Islet precursor cell (in vitro differentiated cells): ENCODE measurements at places on chromosomes 11 and 22.
A peak's percentile ranks its signal among the peaks of the same experiment; 100 is the strongest.

DNA sequence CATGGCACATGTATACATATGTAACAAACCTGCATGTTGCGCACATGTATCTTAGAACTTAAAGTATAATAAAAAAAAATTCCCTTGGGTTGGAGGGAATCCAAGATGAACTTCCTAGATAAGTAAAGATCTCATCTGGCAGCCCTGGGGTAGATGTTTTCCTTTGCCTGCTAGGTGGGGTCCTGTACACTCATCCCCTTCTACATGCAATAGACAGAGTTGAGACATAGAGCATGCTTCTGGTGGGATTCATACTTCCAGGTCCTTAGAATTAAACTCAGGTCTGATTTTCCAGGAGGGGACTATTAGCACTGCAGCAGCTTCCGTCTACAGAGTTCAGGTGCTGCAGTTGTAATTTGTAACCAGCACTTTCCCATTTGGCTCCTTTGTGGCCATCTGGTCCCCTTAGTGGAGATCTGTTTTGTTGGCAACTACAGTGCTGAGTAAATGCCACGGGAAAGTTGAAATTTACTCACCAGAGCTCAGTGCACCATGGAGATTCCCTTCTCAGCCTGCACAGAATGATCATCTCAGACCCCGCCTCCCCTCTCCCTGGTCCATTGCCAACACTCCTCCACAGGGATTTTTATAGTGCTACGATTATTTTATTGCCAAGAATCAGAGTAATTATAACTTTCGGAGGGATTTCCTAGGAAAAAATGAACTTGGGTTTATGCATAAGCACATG, 220.1 kb upstream of the E2F8 start:
- DNase-seq: no peak

GRCh38 chr11:3686751-3687150, 15.6 kb upstream of the CHRNA10 start:
- DNase-seq: no peak

GRCh38 chr22:20015971-20016733, 471 bp downstream of the ARVCF start:
- peak; percentile 68 for DNase-seq

GRCh38 chr22:40123387-40123786, 54.3 kb upstream of the TNRC6B start:
- DNase-seq: peak; percentile 75

DNA sequence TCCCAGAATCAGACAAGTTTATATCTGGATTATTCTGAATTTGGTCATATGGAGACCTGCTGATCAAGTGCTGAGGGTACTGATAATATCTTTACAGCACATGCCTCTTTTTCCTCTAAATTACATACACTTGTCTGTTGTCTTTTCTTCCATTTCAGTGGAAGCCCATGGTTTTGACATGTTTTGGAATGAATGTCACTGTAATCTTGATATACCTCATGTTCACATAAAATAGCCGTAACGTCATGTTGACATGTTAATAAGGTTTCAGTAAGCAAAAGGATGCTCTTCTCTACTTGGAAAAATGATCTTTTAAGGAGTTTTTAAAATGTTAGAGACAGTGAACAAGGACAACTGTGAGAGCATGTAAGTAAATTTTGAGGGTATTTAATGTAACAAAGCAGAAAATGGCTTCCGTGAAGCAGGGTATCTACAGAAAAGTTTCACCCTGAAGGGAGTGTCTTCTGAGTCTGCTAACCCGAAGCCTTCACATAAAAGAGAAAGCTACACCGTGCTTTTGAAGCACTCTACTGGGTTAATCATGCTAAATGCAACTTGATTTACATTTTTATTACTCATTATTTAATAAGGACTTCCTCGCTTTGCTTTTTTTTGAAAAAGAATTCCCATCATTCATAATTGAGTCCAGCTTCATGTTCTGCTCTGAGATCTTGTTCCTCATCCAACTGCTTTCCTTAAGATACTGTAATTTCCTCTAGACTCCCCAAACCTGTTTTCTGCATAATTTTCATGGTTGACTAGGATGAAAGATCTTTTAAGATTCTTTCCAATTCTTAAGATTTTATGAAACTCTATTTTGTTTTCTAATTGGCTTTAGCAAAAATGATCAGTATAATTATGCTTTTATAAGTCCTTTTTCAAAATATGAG, 56.2 kb downstream of the YAP1 start:
- no peak for DNase-seq

GRCh38 chr22:31286360-31287255, 5.7 kb downstream of the PIK3IP1 start:
- DNase-seq: no peak

- DNase-seq: no peak
These were observed 243.7 kb downstream of the TTC28 start for GRCh38 chr22:28435982-28436381.

DNA sequence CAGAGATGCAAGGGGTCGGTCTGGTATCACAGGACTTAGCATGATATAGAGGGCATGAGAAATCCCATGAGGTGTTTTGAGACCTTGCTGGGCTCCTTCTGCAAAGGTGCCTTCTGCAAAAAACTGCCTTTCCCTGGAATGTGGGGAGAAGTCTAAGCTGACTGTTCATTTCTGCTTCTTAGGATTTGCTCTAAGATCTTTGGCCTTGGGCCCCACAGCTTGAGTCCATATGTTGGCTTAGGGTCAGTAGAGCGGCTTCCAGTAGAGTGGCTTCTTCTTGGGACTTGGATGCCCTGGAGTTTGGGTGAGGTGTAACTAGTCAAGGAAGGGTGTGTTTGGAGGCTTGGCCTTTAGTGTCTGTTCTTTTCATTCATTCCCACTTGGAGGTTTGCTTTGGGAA, 37.0 kb downstream of the AMPD3 start:
- DNase-seq: no peak

- DNase-seq: no peak
These were observed 53.3 kb downstream of the TCF20 start for GRCh38 chr22:42217019-42217751.

DNA sequence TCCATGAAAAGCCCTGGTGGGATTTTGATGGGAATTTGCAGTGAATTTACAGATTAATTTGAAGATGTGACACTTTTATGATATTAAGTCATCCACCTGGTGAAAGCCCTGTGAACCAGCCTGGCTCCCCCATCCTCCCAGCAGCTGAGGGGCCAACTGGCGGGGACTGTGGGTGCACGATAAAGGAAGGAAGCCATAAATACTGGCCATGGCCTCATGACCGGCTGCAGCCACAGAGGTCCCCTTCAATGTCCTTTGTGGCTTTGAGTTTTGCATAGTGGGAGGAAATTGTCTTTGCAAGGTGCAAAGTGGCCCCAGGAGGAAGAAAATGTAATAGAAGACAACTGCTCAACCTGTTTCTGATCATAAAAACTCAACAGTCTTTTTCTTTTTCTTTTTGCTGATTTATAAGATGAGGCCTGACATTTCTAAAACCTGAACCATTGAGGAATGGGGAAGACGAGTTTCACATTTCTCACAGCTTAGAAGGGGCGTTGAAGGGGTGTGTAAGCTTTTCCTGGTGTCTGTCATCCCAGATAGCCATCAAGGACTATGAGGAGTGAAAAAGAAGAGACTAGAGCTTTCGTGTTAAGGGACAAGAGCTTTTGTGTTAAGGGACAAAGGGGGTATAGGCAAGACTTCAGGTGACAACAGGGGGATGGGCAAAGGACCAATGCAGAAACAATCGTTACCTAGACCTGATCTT, 6.3 kb upstream of the NDUFV1 start:
- DNase-seq: no peak

GRCh38 chr11:112421879-112422278, 161.2 kb upstream of the PLET1 start:
- DNase-seq: no peak

DNA sequence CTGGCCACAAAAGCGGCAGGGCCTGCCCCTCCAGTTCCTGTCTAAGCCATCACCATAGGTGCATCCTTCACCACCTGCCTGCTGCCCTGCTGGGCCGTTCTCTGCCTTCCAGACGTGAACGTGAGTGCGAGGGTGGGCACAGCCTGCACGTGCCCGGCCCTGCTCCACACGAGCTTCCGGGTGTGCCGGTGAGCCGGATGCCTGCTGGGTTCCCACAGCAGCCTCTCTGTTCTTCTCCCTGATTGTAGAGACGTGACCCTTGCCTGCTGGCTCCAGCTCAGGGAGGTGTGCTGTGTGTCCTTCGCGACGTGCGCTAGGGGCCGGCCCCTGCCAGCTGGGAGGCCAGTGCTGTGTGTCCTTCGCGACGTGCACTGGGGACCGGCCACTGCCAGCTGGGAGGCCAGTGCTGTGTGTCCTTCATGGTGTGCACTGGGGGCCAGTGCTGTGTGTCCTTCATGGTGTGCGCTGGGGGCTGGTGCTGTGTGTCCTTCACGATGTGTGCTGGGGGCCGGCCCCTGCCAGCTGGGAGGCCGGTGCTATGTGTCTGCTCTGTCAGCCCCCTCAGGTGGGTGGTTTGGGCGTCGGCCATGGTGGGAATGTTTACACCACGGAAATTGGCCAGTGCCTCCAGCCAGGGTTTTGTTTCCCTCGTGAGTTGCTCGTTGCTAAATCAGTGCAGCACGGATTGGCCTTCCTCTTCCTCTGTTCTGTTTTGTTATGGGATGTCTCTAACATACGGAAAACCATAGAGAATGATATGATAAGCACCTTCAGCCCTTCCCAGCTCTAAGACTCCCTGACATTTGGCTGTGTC, 35.4 kb upstream of the BRSK2 start:
- no peak for DNase-seq

DNA sequence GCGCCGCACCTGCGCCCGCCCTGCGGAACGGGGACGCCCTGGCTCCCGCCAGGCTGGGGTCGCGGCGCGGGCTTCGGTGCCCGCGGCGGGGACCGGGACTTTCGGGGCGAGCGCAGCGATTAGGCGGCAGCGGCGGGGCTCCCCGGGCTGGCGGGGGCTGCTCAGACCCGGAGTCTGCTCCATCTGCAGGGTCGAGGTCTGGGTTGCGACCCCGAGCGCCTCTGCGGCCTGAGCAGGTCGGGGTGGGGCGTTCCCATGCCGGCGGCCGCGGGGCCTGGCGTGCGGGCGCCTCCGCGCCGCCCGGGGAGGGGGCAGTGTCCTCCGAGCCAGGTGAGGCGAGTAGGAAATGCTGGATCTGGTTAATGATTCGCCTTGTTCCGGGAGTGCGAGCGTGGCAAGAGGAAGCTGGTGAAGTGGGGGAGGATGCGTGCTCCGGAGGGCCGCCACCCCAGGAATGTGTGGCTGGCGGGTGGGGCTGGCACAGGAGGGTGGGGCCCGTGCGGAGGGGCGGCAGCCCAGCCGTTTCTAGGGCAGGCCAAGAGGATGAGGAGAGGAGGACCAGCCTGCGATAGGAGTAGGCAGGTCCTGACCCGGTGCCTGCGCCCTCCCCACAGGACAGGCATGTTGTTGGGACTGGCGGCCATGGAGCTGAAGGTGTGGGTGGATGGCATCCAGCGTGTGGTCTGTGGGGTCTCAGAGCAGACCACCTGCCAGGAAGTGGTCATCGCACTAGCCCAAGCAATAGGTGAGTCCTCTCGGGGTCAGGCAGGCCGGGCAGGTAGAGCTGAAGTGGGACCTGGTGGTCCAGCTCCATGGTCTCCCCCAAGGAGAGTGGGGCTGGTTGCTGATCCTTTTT, 606 bp downstream of the RASSF7 start:
- peak; percentile 59 for DNase-seq

DNA sequence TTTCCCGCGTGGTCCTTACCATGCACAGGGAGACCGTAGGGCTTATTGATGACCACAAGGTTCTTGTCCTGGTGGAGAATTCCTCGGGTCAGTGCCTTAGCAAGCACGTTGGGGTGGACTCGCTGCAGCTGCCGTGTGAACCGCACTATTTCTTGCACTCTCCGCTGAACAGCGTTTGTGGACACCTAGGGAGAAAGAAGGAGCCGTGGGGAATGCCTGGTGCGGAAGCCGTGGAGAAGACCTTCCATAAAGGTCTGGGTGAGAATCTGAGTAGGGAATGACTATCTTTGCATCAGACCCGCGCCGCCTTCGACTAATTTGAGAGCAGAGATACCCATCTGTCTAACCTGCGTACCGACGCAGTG, 597 bp downstream of the RPUSD4 start:
- no peak for DNase-seq

- no peak for DNase-seq
These were observed 264 bp downstream of the CHEK1 start for GRCh38 chr11:125625225-125625629.

- no peak for DNase-seq
These were observed 72.0 kb downstream of the CYTH4 start for GRCh38 chr22:37354261-37354660.

GRCh38 chr11:95739108-95739938, 50.3 kb downstream of the FAM76B start:
- no peak for DNase-seq

GRCh38 chr11:64056213-64056785, 20.6 kb downstream of the FLRT1 start:
- no peak for DNase-seq

DNA sequence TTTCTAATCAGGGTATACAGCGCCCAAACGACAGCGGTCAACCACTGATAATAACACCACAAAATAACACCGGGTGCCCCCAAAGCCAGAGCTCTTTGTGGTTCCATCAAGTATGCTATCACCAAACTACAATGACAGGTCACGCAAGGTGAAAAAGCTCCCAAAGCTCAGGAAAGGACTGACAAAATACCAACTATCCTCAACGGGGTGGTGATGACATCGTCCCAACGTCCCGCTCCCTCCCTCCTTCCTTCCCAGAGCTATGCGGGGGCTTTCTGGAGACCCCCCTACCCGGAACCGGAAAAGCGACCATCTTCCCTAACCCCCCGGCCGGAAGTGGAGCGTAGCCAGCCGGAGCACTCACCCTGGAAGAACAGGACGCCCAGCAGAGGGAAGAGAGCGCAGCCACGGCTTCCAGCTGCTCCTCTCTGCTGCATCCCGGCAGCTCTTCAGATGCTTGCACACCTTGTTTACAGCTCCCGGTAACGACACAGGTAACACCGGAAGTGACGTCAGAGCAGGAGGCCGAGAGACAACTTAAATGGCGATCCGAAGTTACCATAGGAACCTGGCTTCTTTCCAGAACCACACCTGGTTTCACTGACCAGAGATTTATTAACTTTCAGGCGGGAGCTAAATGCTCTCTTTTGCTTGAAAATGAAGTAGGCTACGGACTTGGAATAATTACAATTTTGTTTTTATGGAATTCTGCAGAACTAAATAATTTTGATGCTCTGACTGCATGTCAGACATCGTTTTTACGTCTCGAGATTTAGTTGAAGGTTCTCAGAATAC, at the start of gene MPZL3:
Gene MPZL3, minus strand, starts transcription at position 508 of the 795 bp plus-strand sequence. Its CDS starts 71 bp downstream, at position 437.
- peak; percentile 91 for DNase-seq

DNA sequence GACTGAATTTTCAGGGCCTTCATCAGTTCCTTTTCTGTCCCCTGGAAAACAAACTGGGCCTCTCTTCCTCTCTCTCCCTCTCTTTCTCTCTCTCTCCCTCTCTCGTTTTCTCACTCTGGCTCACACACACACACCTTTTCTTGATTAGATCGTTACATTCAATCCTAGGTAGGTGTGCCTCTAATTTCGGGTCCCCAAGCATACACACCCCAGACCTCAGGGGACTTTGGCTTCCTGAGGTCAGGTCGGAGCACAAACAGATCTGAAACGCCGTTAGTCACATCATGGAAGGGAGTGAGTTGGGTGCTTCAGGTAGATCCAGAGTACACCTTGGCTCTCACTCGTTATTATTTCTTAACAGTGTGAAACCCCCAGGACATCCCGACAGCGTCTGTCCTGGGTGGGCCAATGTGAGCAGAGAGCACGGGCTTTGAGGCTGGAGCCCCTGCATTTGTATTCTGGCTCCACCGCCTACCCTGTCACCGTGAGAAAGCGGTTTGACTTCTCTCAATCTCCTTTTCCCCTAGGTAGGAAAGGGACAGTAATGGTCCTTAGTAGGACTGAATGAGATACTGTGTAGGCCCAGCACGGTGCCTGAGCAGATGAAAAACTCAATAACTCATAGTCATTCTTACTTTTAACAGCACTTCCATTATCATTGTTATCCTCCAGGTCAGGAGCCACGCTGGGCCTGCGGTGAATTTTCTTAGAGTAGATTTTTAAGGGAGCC, 37.3 kb upstream of the POU2AF1 start:
- no peak for DNase-seq

- peak; percentile 80 for DNase-seq
These were observed at the start of gene DEUP1 for GRCh38 chr11:93330446-93330984. DEUP1 (plus strand) TSS chr11:93330742; CDS start chr11:93332260, 1,518 bp downstream.
